ENCODE measurements at places on chromosomes 16 and 17.

- no peak for DNase-seq
Observed at GRCh38 chr16:57541754-57542435, 548 bp upstream of the ADGRG5 start.

DNA sequence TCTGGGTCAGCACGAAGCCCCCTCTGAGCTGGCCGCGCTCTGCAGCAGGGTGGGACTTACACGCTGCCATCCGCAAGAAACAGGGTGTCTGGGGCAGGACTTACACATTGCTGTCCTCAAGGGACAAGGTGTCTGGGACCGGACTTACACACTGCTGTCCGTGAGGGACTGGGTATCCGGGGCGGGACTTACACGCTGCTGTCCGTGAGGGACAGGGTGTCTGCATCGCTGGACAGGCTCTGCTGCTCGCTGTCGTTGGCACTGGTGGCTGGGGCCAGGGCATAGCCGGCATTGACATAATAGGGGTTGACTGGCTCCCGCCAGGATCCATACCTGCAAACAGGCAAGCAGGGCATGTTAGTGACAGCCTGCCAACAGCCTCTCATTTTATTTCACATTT lies 31.4 kb downstream of the PDIA2 start:
- DNase-seq = no peak

- no peak for DNase-seq
Observed at GRCh38 chr16:49867796-49868668, 12.1 kb upstream of the ZNF423 start.

DNA sequence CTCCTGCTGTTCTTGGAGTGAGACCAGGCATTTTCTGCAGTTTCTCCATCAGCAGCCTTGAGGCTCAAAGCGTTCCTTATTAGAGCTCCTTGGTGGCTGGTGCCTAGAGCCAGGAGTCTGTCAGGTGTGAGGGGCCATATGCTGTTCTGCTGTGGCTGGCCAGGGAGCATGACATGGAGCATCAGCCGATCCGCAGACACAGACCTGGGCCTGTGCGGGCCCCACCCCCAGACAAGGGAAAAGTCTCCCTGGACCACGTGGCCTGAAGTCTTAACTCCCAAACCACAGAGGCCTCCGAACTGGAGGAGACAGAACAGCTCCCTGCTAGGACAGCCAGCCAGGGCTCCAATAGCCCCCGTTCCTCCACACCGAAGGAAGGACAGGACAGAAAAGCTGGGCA lies 162.7 kb upstream of the CIBAR2 start:
- DNase-seq = no peak

- no peak for DNase-seq
Observed at GRCh38 chr17:35519906-35520442, 17.5 kb downstream of the SLFN12L start.

DNA sequence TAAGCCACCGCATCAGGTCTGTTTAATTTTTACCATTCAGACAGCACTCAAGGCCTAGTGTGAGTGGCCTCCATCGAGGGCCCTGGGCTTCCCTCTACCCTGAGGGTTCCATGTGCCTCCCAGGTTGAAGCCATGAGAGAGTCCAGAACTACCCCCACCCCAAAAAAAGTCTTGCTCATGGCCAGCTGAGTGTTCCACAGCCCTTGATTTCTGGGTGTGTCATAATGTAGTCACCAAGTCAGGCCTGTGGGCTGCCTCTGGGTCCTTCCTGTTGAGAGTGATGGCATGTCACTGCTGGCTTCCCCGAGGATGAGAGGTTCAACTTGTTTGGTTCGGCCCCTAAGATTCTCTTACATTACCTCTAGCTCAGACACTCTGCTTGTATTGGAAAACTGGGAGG lies 100.6 kb downstream of the PITPNC1 start:
- DNase-seq = no peak

- no peak for DNase-seq
Observed at GRCh38 chr17:57477522-57478362, 221.4 kb downstream of the MSI2 start.

DNA sequence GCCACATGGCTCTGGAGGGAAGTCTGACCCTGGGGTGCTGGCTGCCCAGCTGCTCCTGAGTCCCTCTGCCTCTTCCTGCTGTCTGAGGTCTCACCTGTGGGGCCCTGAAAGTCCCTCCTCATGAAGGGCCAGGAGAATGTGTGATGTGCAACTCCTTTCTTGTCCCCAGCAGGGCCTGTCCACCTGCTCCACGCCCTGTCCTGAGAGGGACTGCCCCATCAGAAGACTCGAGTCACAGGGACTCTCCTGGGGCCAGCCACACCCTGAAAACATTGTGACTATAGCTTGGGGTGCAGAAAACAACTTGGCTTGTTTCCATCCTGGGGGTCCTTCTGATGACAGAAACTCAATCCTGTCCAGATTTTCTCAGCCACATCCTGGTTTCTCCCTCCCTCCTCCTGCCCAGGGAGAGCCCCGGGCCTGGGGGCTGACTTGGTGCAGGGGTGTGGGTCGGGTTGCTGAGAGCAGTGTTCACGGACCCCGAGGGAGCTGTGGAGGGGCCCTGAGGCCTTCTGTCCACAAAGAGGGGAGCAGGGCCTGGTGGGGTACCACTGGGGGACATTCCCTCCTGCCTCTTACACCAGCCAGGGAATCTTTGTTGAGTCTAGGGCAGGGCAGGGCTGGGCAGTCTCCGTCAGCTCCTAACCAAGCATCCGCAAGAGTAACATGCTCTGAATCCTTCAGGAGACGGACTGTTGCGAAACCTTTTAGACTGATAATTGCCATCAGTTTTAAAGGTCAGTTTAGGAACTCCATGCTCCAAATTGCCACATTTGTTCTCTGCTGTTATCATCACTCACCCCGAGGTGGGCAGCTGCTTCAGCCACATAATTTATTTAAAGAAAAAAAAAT lies 45.9 kb downstream of the NT5M start:
- no peak for DNase-seq

DNA sequence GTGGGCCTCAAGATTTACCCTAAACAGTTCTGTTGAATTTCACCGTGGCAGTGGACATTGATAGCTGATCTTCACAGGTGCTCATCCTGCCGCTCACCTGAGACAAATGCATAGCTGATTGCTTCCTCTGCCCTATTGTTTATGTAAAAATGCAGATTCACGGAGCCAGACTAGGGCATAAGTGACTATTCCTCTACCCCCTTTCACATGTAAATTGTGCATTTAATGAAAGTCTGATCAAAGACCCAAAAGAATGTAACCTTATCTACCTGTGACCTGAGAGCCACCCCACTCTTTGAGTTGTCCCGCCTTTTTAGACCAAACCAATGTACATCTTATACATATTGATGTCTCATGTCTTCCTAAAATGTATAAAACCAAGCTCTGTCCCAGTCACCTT lies 312.4 kb upstream of the CDH5 start:
- DNase-seq = no peak

DNA sequence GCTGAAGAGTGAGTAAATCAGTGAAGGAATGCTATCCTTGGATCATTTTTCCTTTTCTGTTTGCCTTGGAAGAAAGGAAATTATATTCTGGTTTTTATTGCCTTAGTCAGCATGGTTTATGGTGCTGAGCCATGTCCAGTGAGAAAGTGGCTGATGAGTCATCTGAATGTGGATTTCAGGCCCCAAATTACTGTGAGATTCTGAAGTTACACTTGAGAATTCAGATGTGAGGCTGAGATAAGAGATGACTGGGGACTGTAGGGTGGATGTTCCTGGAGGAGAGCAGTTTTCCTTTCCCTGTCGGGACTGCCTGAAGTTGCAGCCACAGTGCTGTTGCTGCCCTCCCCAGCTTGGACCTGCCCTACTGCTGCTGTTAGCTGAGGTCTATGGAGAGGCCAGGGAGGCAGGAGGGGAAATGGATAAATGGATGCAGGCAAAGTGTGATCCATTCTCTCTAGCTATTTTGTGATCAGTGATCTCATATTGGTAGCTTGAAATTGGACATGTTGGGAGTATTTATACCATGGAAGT lies 4.2 kb upstream of the MAP3K14 start:
- peak; percentile 94 for DNase-seq

DNA sequence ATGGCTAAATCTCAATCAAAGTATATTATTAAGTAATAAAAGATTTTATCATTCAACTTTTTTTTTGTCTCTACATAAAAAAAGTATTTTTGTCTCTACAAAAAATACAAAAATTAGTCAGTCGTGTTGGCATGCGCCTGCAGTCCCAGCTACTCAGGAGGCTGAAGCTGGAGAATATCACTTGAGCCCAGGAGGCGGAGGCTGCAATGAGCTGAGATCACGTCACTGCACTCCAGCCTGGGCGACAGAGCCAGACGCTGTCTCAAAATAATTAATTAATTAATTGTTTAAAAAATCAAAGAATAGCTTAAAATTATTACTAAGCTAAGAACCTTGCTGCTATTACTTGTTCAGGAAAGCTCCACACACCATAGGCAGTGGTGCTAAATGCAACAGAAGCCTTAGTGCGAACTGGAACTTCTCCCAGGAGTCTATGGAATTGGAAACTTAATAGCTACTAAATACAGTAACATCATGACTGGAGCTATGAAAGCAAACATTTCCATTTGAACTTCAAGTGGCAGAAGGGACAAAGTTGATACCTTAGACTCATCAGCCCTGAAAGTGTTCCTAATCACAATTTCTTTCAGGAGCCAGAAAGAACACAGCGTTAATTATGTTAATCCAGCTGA lies 22.6 kb downstream of the ADCY9 start:
- DNase-seq = no peak

DNA sequence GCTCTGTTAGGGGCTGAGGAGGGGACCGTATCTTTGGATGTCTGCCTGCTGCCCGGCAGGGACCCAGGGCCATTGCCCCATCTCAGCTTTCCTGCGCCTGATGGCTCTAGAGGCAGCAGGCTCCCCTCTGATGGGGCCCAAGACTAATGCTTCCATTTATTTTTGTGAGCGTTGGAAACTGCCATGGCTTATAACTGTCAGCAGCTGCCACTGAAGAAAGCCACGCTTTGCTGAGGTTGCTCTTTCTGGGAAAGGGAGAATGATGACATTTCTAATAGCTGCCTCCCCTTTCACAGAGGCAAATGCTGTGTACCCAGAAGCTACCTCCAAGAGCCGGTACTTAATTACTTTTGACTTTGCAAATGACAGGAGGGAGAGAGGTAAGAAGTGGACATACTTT lies 103.8 kb downstream of the HAPSTR1 start:
- no peak for DNase-seq

Measured in ACHN (cell line).